D721Med (cell line): ENCODE measurements at places on chromosomes 4 and X.

DNA sequence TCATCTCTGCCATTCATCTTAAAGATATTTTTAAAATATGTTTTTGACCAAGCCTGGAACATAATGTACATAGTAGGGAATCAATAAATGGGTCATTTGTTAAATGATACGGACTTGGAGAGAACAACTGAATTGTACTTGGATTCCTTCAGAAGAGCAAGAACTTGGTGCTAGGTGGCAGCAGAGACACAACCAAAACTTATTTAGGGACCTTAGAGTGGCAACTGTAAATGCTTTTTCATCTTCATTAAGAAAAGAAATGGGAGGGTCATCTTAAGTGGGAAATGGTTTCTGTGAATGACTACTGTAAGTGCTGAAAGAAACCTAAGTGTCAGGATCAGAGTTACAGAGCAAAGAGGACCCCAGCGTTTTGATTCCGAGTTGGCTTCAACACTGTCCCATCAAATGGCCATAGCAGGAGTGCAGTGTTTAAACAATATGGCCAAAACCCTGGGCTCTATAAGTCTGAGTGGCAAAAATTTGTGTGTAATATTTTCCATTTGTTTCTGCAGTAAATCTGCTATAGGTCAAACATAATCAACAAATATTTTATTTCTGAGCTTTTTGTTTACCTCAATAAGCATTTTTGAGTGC lies 213.6 kb downstream of the PALLD start:
- DNase-seq = no peak

- no peak for DNase-seq
Observed at GRCh38 chrX:140765043-140765784, 55.7 kb downstream of the LINC00632 start.

DNA sequence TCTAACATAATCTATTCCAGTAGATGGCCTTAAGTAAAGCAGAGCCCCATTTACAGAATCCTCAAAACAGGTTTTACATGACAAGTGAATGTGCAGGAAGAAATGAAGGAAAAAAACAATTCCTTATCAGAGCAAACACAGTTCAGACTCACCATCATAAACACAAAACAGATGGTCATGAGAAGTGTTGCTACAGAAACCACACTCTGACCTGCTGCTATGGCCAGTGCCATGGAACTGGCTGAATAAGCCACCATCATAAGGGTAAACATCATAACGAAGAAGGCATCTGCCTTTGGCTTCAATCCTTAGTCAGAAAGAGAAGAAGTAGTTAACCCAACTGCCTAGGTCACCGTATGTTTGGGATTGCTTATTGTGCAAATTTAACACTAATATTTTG lies 61.1 kb downstream of the ABCG2 start:
- no peak for DNase-seq

DNA sequence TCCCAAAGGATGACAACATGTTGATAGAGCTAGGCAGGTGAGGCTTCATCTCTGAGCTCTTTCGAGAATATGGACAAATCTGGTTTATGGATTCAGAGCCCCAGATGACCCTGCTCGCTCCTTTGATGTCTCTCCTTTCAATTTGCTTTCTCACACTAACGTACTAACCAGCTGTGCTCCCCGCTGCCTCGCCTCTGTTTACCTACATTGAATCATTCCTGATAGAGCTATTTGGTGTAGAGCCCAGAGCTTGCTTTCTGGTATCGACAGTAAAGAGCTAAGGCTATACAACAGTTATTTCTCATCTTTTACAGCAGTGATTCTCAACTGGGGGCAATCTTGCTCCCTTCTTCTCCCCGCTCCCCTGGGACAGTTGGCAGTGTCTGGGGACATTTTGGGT lies 8.9 kb upstream of the PHKA2 start:
- no peak for DNase-seq

GRCh38 chr4:150962245-150962644 lies 52.8 kb downstream of the LRBA start:
- DNase-seq = no peak

DNA sequence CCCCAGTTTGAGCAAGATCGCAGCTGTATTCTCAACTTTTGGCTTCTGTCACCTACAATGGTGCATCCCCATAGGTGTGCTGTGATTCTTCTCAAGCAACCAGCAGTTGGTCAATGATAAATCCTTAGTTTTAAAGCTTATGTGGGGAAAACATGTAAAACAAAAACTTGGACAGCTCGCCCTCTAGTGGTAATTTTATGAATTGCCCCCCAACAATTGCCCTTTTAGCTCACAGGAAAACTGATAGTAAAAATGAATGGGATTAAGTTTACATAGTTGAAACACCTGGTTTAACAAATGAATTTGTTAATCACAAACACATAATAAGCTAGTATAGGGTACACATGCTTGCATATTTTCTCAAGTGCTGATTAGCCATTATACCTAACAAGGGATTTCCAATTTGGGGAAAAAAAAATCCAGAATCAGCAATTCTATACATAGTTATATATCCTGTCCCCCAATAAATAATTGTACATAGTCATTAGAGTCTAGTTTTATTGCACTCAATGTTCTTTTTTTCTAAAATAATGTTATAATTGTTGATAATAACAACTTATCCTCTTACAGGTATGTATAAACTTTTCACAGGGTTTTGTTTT lies 30.1 kb downstream of the TEX13A start:
- no peak for DNase-seq

DNA sequence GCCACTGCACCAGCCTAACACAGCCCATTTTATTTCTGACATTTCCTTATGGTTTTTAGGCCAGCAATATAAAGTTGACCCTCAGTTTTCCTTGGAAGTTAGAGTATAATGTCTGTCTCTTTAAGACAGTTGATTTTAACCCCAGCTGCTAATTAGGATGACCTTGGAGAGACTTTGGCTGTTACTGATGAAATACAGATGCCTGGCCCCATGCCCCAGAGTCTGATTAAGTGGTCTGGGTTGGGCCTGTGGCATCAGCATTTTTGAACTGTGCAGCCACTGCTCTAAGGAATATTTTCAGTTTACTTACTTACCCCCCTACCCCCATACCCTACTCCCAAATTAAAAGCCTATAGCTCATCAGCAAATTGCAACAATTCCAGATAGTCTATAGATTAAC lies 85.8 kb downstream of the DCLK2 start:
- DNase-seq = no peak

DNA sequence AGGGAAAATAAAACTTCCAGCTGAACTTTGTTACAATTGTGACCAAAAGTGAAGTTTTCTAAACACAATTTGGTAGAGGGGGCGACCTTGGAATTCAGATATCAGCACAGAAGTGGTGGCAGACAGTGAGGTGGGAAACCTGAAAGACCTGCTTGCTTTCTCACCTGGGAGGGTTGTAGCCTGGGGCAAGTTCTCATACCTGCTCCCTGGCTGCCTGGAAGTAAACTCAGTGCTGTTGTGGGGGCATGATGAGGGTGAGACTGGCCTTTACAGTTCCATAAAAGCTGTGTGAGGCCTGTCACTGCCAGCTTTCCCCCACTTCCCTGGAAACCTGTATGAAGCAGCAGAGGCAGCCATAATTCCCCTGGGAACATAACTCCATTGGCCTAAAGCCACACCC lies 1180.2 kb downstream of the FAM133A start:
- no peak for DNase-seq

DNA sequence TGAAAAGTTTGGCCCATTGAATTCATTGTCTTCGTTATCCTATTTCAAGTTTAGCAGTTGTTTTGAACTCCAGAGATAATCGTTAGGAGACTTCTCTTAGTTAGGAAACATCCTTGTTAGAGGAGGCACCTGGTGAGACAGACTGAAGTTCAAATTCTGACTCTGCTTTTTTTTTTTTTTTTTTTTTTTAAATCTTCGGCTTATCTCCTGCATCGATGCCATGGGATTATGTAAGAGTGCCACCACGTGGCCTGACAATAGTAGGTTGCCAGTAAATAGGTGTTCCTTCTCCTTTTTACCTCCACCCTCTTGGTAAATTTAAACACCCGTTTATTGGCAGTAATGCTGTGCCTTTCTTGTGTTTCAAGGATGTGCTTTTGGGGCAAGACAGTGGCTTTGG lies 149.3 kb downstream of the SOWAHB start:
- no peak for DNase-seq

GRCh38 chrX:102129473-102129872 lies 4.0 kb downstream of the TCEAL2 start:
- DNase-seq = no peak

GRCh38 chr4:5192271-5192670 lies 141.0 kb downstream of the STK32B start:
- DNase-seq = no peak

DNA sequence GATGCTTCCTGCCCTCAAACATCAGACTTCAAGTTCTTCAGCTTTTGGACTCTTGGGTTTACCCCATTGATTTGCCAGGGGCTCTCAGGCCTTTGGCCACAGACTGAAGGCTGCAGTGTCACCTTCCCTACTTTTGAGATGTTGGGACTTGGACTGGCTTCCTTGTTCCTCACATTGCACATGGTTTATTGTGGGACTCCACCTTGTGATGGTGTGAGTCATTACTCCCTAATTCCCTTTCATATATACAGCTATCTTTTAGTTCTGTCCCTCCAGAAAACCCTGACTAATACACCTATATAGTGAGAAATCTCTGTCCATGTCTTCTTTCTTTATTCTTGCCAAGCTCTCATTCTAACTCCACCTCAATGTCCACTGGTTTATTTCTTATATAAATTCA lies 736.9 kb upstream of the HS3ST1 start:
- DNase-seq = no peak

GRCh38 chrX:152177497-152178269 lies 39.3 kb upstream of the MAGEA10 start:
- DNase-seq = no peak

- no peak for DNase-seq
Observed at GRCh38 chr4:42167709-42168108, 15.3 kb upstream of the BEND4 start.

DNA sequence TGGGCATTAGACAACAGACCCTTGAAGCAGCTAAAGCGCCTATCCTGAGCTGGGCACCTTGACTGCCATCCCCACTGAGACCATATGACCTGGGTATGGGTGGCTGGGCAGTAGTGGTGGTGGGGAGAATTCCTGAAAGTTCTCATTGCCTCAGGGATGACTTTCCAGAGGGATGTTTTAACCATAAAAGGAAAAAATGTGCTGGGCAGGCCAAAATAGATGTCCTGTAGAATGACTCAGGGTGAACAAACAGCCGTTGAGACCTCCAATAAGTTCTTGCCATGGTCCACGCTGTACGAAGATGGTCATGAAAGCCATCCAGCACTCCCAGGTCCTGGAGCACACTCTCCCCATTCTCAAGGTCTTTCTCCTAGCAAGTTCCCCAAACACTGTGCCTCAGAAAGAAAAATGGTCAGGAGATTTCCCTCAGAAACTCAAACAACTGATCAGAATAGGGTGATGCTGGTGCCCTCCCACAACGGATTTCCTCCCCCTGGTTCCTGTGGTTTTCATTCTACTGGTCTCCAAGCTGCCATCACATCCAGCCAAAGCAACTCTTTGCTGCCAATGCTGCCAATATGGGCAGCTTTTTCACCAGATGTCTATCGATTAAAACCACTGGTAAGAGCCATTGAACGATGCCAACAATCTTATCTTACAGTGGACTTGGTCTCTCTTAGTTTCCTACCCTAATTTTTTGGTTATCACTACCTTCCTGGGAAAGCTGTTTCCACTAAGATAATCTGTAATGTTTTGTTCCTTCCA lies 11.2 kb downstream of the CDKN2AIP start:
- no peak for DNase-seq

GRCh38 chrX:73268463-73268862 lies 53.8 kb upstream of the NAP1L2 start:
- no peak for DNase-seq

DNA sequence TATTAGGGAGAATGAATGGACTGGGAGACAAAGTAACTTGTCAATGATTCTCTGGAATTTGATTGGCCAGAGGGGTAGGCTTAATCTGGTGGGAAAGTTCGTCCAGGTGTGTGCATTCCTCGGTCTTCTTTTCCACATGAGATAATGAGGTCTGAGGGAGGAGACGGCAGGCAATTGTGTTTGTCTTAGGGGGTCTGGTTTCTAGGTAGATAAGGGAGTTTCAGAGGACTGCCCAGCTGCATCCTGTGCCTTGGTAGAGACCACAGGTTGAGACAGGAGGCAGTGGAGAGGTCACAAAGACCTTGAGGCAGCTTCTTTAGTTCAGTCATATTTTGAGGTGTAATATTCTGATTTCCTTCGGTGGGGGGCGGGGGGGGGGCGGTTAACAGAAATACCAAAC lies 4.3 kb downstream of the MGST2 start:
- DNase-seq = no peak

- no peak for DNase-seq
Observed at GRCh38 chr4:6123541-6123940, 76.8 kb downstream of the JAKMIP1 start.

- no peak for DNase-seq
Observed at GRCh38 chr4:26227601-26228229, 93.1 kb upstream of the RBPJ start.

DNA sequence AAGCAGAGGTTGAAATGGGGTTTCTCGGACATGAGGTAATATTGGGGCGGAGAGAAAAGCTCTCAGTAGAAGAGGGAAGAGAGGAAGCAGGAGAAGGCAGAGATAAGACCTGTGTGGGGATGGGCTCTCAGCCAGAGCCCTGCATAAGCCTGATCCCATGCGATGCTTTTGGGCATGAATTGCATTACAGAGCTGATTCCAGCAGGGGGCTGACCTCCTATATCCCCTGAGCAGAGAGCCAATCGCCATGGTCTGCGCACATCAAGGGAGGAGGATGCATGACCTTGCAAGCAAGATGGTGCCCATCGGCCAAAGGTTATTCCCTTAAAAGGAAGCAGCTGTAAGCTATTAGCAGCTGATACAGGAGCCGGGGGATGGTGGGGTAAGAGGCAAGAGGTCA lies 7.6 kb downstream of the ANOS1 start:
- DNase-seq = no peak

GRCh38 chr4:121277194-121278105 lies 103.4 kb downstream of the QRFPR start:
- no peak for DNase-seq

- no peak for DNase-seq
Observed at GRCh38 chr4:83109480-83110222, 4.9 kb downstream of the PLAC8 start.

DNA sequence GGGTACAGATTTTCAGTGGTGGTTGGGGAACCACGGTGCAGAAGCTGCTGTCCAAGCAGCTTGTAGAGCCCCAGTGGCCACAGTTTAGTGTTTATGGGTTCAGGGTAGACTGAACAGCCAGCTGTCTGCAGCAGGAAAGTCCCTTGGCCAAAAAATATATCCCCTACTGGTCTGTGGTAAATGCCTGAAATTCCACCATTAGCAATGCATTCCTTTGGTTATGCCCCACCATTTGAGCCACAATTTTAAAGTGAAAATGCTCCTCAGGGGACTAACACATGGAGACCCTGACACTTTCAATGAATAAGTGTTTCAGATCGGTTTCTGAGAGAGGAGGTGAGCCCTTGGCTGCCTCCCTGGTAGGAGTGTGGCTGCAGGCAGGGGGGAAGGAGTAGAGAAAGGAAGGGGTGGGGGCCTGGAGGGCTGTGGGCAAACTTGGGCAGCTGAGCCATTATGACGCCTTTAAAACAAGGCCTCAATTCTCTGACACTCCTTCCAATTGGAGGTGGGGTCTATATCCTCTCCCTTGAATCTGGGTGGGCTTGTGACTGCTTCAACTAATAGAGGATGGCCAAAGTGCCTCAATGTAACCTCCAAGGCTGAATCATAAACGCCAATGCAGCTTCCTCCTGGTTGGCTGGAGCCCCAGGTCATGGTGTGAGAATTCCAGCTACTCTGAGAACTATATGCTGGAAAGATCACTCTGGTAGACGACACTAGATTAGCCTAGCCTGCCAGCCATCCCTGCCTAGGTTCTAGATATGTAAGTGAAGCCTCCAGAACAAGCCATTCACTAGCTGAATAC lies 75.8 kb upstream of the ATP6AP2 start:
- DNase-seq = no peak
